T-helper 2 cell treated with Interferon-gamma antibody and Interleukin-4, amounts not matched to agents 100 ng/mL and 5 ng/mL, for 36 hours (primary cell): ENCODE measurements at places on chromosomes 3 and 15. TPM values are rescaled to one million over a fixed set of nuclear protein-coding genes. Genes with fewer than 3 reads are reported as not detected.

FYCO1 gene
- total RNA-seq: 15.7 and 17.3 TPM in 2 replicates

CAND2 gene
- 1.1 and 1.7 TPM in 2 replicates for total RNA-seq

TERC gene
- 2.7 and 4.1 TPM in 2 replicates for total RNA-seq

PPP1R2 gene
- total RNA-seq: 63.2 and 63.8 TPM in 2 replicates

CCR8 gene
- 12.6 and 13.7 TPM in 2 replicates for total RNA-seq

MASP1 gene
- total RNA-seq: not detected in 2 replicates

SLC9C1 gene
- total RNA-seq: not detected in 2 replicates

FAM81A gene
- total RNA-seq: 1.2 and 1.4 TPM in 2 replicates

TMEM266 gene
- not detected in 2 replicates for total RNA-seq

TPRG1 gene
- total RNA-seq: 27.6 and 29.5 TPM in 2 replicates

MAP6D1 gene
- total RNA-seq: 0.57 and 1.4 TPM in 2 replicates

STRC gene
- 0.36 and 0.48 TPM in 2 replicates for total RNA-seq

CSTA gene
- total RNA-seq: not detected in 2 replicates

CAMK1 gene
- 46.7 and 50.6 TPM in 2 replicates for total RNA-seq

GOLGA6L7 gene
- not detected in 2 replicates for total RNA-seq

KNL1 gene
- 51.7 and 53.0 TPM in 2 replicates for total RNA-seq

GPR156 gene
- not detected in 2 replicates for total RNA-seq

CACNA2D3 gene
- total RNA-seq: not detected in 2 replicates
